GM04503 (cell line): ENCODE measurements at places on chromosomes 1 and 21.

DNA sequence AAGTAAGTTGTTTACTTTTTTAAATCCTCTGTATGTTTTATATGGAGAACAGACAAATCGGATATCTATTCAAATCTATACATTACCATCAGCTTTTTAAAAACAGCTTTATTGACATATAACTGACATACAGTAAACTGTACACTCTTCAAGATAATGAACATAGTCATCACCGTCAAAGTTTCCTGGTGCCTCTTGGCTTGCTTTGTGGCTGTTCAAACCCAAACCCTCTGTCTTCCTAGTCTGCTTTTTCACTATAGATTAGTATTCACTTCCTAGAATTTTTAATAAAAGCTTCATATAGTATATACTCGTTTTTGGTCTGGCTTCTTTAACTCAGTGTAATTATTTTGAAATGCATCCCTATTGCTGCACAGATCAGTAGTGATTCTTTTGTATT, 56.4 kb upstream of the TPTE start:
- DNase-seq: no peak

DNA sequence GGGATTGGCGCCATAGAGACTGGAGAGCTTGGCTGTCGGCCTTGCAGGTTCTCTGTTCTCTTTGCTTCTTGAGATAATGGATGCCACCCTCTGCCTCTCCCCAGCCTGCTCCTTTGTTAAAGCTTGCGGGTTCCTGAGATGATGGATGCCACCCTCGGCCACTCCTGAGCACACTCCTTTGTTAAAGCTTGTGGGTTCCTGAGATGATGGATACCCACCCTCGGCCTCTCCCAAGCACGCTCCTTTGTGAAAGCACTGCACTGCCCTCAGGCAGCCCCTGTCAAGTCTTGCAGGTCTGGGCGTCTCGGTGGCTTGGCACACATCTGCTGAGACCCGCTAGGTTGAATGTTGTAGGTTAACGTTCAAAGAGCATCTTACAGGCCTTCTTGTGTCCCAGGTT, 76.5 kb downstream of the SCCPDH start:
- no peak for DNase-seq

GRCh38 chr1:206787891-206788290, 15.6 kb upstream of the IL10 start:
- DNase-seq: no peak

DNA sequence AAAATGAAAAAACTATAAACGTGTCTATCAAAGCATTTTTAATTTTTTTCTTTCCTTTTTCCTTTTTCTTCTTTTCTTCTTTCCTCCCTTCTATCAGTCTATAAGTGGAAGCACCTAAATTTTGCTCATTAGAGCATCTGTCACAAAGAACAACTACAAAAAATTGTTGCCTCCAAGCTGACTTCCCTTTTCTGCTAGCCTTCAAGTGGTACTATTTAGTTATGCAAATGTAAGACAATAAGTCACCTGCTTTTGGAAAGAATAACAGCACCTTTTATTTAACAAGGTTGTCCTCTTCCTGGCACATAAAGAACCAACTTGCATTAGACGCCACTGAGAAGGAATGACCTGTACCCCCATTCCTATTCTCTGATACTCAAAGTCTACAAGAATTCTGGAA, 45.0 kb upstream of the C1orf53 start:
- DNase-seq: no peak
